ENCODE measurements at places on chromosomes 3 and 15.

DNA sequence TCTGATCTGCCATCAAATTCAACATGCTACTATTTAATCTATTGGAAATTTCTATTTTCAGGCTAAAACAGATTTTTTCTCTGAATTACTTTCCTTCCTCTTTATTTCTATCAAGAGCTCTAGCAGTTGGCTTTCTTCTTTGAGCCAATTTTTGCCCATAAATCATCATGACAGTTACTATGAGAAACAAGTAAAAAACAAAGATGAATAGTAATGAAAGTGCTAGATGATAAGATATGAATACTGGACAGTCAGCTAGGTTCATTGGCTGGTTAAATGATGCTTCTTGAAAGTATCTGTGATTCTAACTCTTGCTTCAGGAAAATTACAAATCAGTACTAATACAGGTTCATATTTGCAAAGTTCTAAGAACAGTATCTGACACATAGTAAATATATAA lies 38.6 kb upstream of the NANOGP8 start:
- DNase-seq = no peak

- DNase-seq = no peak
These were observed 8.4 kb downstream of the GOLM2 start for GRCh38 chr15:44296625-44297524.

GRCh38 chr3:12473511-12473910 lies 10.8 kb upstream of the TSEN2 start:
- DNase-seq = no peak

- DNase-seq = no peak
These were observed 13.1 kb upstream of the DYNC1LI1 start for GRCh38 chr3:32583708-32584107.
